CD4-positive, alpha-beta T cell treated with Interleukin-17A for 1 hour (primary cell): ENCODE measurements at places on chromosomes 2 and 18.

- DNase-seq: no peak
Measured at GRCh38 chr2:114156366-114157056, 266.6 kb downstream of the ACTR3 start.

DNA sequence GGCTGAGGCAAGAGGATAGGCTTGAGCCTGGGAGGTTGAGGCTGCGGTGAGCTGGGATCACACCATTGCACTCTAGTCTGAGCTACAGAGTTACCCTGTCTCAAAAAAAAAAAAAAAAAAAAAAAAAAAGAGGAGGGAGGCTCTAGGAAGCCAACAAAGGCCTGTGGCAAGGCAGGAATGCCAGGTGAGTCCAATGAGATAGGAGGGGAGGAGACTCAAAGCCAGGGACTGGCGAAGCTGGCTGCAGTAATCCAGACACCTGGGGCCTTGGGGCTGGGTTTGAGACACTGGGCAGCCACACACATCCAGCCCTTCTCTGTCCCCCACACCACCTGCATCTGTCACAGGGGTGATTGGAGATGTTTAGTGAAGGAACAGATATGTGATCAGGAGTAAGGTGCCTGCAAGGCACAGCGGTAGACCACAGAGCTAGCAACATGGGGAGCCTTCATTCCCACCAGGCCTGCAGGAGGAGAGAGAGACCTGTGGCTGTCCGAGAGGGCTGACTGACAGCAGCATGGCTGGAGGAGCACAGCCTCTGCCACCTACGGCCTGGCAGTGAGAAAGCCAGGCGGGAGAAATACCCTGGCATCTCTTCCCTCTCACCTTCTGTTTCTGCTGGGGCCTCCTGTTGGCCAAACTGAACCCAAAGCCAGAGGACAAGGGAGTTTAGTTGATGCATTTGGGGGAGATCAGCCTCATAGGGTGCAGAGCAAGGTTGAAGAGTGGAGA, 9.5 kb downstream of the CHPF start:
- DNase-seq: no peak

DNA sequence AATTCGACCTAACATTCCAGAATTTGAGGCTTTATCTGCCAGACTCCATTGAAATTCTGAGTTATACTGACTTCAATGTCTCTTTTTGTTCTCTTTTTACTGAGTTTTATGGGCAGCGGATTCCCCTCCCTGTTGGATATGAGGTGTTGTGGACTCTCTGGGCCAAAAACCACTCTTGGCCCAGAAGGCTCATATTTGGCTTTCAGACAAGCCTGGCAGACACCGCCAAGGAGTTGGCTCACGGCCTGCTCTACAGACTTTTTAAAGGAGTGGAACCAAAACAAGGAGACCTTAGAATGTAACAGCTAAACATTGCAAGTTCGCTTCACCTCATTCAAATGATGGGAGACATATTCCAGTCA, 206.4 kb upstream of the NCKAP5 start:
- no peak for DNase-seq

GRCh38 chr2:240642806-240643092, 17.5 kb downstream of the GPR35 start:
- DNase-seq: no peak

GRCh38 chr2:234313558-234313957, 183.3 kb downstream of the ARL4C start:
- DNase-seq: no peak

- DNase-seq: no peak
Measured at GRCh38 chr18:58452454-58453166, 176.3 kb downstream of the ALPK2 start.

- DNase-seq: no peak
Measured at GRCh38 chr18:60146220-60146960, 226.2 kb downstream of the MC4R start.

DNA sequence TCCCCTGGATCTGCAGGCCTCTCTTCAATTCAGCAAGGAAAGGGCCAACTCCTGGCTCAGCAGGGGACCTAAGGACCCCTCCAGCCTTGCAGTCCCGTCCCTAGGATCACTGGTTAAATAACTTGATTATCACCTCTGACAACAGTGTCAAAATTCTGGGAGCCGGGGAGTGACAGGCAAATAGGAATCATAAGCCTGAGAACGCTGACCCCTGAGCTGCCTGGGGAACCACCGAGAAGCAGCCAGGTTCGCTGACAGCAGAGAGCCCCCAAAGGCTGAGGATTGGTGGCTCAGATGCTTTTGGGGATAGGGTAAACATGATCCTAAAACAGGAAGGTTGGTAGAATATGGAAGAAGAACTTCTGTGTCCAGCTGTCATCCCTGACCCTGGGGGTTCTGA, 17.5 kb upstream of the TNS1 start:
- no peak for DNase-seq

- DNase-seq: peak; percentile 76
Measured at GRCh38 chr2:29114946-29115609, at the start of gene CLIP4. CLIP4 (plus strand) TSS chr2:29115415; CDS start chr2:29121389, 5,974 bp downstream.

GRCh38 chr2:211049321-211050018, 493.1 kb downstream of the CPS1 start:
- DNase-seq: no peak

- no peak for DNase-seq
Measured at GRCh38 chr2:149587950-149588487, 444 bp upstream of the MMADHC start.
